ENCODE measurements at places on chromosomes 1 and 21.

DNA sequence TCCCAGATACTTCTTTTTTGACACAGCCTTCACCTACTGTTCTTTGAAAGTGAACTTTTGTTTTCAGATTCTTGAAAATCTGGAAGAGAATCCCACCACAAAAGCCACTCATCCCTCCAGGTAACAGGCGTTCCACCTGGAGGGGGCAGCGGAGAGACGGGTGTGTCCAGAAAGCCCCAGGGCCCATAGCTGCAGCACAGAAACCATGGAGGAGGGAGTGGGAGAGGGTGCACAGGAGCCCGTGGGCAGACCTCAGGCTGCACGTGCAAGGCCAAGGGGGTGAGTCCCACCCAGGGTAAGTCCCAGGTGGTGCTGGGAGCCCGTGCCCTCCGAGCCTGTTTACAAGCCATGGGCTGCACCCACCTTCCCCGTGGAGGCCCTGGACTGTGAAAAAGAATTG is 86.5 kb downstream of the PSMG1 start:
- DNase-seq, result no peak

DNA sequence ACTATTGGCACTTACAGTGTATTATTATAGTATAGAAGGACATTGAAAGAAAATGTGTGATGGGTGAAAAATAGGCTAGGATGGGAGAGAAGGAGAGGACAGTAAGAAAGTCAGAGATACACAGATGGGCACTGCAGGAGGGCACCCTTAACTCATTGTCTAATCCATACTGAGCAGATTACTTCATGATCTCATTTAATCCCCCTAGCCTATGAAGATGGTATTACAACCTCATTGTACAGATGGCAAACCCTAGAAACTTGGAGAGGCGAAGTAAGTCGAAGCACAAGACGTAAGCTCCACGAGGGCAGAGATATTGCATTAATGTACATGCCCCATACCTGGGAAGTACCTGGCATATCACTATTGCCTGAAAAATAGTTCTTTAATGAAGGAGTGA is 346.9 kb upstream of the DAB1 start:
- DNase-seq, result no peak

GRCh38 chr1:114648503-114648902 is 21.3 kb downstream of the DENND2C start:
- DNase-seq, result no peak

GRCh38 chr1:189374816-189375215 is 1102.8 kb downstream of the BRINP3 start:
- no peak for DNase-seq

All from GM20000 (cell line).